ENCODE measurements at places on chromosomes 4 and X. TPM values are rescaled to one million over a fixed set of nuclear protein-coding genes. Genes with fewer than 3 reads are reported as not detected.
A peak's percentile ranks its signal among the peaks of the same experiment; 100 is the strongest.

- no peaks in the 10 kb centered on the region for H3K4me1 ChIP-seq
- H3K27ac ChIP-seq: no peak overlapping the region
Measured at GRCh38 chrX:152177497-152178269, 39.3 kb upstream of the MAGEA10 start.

- peak; percentile 38 for DNase-seq
- no peaks in the 10 kb centered on the region for H3K36me3 ChIP-seq
- H3K27ac ChIP-seq: peak overlapping the region; percentile 69
- peaks cover 19% of the 10 kb centered on the region for H3K4me1 ChIP-seq
Measured at GRCh38 chrX:134603806-134604700, 54.2 kb downstream of the PLAC1 start.

DNA sequence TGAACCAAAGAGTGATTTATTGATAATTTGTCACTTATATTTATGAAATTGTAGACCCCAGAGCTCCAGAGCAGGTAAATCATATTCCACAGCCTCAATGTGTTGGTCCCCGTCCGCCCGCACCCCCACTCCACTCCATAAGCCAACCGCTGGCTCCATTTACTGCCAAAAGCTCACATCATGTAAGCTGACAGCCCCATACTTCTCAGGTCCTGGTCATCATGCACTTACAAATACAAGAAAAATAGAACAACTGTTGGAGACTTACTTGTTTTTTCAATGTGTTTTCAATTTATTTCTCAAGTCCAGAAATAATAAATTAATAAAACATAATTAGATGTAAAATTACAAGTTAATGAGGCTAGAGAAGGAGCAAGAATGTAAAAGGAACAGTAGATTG is 235.7 kb upstream of the HAND2 start:
- DNase-seq: no peak
- H3K4me1 ChIP-seq: no peaks in the 10 kb centered on the region
- H3K4me3 ChIP-seq: no peak overlapping the region
- H3K27ac ChIP-seq: no peak overlapping the region
- no peaks in the 10 kb centered on the region for H3K27me3 ChIP-seq

The HTN1 gene
- not detected for polyA plus RNA-seq

All from keratinocyte (primary cell).